ENCODE measurements at places on chromosomes 13 and 19. TPM values are rescaled to one million over a fixed set of nuclear protein-coding genes. Genes with fewer than 3 reads are reported as not detected.

The ZNF317 gene
- total RNA-seq, result 13.9 TPM

The CPAMD8 gene
- total RNA-seq, result 0.28 TPM

The ZNF112 gene
- 9.1 TPM for total RNA-seq

The PSG3 gene
- total RNA-seq, result not detected

The ZNF560 gene
- 2.1 TPM for total RNA-seq

The LRRC8E gene
- total RNA-seq, result 2.0 TPM

The GRIK5 gene
- 5.7 TPM for total RNA-seq

The ATP4A gene
- not detected for total RNA-seq

The KLF5 gene
- 0.42 TPM for total RNA-seq

The CD209 gene
- total RNA-seq, result not detected

The C13orf42 gene
- not detected for total RNA-seq

The ZNF439 gene
- 4.5 TPM for total RNA-seq

The DACH1 gene
- total RNA-seq, result 0.74 TPM

The ZNF568 gene
- 12.1 TPM for total RNA-seq

The OR10H1 gene
- total RNA-seq, result not detected

The TPTE2 gene
- total RNA-seq, result not detected

The OR7E24 gene
- total RNA-seq, result not detected

The GGN gene
- 0.35 TPM for total RNA-seq

The CCDC106 gene
- total RNA-seq, result 6.1 TPM

The DAND5 gene
- not detected for total RNA-seq

The ACP7 gene
- 0.20 TPM for total RNA-seq

The AZU1 gene
- total RNA-seq, result not detected

The ZNF627 gene
- total RNA-seq, result 18.8 TPM

The LILRB4 gene
- not detected for total RNA-seq

The ERFL gene
- not detected for total RNA-seq

The TEKTIP1 gene
- not detected for total RNA-seq

The THSD8 gene
- not detected for total RNA-seq

The DNAAF3 gene
- total RNA-seq, result 0.32 TPM

The ADGRE3 gene
- not detected for total RNA-seq

The MEX3D gene
- 90.1 TPM for total RNA-seq

The KLK4 gene
- not detected for total RNA-seq

The VAV1 gene
- not detected for total RNA-seq

The PTPRH gene
- total RNA-seq, result 0.46 TPM

The GNA15 gene
- 0.07 TPM for total RNA-seq

The SYNE4 gene
- under 0.01 TPM for total RNA-seq

The SERPINE3 gene
- not detected for total RNA-seq

The ADM5 gene
- total RNA-seq, result 0.40 TPM

The RNF17 gene
- not detected for total RNA-seq
